ENCODE measurements at places on chromosomes 1 and 21.

DNA sequence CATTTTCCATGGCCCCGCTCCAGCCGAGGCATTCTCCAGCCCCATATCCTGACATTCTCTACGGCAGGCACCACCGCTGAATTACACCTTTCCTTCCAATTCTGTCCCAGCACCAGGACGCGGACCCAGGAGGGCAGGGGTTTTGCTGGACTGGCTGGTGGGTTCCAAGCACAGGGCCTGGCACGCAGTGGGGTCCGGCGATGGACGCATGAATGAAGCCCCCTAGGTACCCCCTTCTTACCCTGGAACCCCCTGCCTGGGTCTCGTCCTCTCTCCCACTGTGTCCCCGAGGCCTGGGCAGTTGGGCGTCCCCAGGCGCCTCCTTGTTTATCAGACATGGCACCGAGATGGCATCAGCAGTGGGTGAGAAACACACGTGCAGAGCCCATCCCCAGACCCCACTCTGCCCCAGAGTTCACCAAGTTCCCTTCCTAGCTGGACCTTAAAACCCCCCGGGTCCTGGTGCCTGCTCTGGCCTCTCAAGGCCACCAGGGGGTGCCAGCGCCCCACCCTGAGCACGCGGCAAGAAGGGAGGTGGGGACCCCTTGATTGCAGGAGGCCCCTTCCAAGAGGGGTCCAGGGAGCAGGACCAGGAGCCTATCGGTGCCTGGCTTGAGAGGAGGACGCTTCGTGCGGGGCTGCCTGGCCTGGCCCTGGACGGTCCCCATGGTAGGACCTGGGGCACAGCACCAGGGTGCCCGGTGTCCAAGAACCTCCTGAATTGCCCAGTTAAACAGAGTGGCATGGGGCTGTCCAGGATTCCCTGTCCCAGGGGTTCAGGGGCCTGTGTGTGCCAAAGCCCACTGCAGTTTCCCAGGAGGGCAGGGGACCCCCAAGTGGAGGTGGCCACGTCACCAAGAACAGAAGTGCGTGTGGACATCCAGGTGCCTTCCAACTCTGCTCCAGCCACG, 46.1 kb downstream of the MEGF6 start:
- no peak for DNase-seq

DNA sequence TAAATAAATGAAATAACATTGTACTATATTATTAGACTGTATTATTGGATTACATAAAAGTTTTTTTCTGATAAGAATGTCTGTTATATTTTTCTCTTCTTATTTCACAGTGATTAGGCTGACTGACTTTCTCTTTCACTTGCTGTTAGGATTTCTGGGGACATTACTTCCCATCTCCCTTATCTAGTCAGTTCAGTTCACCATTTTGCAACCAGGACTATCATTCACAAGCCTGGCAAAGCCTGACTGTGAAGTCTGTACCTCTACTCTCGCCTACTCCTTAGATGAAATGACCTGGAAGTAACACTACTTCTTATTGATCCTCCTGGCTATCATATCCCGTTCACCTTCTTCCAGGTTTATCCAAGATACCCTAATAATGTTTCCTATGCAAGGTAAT, 676.6 kb downstream of the USP25 start:
- no peak for DNase-seq

- no peak for DNase-seq
These were observed 89.8 kb upstream of the GNG12 start for GRCh38 chr1:67923074-67923473.

GRCh38 chr1:182332261-182333060, 59.1 kb downstream of the GLUL start:
- DNase-seq: no peak
